ENCODE measurements at places on chromosomes 7 and 10.

DNA sequence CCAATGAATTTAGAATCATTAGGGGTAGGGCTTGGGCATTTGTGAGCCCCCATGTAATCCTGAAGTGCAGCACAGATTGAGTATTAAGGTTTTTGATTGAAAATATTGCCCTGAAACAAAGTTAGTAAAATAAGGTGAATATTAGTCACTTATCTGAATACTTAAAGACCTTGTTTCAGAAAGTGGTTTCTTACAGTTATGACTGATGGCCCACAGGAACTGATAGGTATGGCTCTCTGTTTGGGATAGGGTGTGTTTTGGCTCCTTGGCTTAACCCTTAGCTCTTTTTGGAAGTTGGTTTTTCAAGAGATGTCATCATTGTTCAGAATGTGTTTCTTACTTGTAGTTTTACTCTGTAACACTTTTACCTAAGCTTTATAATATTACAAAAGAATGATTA lies 34.8 kb downstream of the MDFIC start:
- DNase-seq: no peak

DNA sequence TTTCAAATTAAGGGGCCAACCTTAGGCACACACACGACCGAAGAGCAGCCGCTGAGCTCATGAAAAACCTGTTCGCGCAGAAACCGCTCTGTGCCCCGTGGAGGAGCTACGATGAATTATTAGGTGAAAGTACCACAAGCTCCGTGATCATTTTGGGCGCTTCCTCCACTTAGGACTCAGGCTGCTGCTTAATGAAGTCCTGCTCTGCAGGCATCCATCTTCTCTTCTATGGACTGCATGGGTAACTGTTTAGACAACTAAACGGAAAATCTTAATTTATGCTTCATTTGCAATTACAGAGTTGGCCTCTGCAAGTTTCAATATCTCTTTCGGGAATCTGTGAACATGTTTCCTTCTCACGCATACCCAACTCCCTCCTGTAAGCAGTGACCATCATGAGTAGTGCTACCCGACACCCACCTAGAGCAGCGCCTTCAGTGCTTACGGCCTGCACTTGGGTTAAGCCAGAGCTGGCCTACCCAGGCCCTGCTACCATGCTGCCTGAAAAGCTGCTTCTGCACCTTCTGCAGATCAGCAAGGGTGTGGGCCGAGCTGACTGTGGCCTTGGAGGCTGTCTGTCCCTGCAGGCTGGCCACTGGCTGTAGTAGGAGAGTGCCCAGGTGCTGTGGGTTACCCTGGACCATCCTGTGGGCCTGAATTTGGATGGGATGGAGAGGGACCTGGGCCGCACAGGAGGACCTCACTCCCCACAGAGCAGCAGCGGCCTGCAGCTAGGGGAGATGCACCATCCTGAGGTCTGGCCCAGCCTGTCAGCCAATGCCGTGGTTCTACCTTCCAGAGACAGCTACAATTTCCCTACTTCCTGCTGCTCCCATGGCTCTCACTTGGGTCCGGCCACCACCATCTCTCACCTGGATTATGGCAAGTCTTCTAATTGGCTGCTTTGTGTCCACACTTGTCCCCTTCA lies 36.0 kb downstream of the GNA12 start:
- DNase-seq: no peak

DNA sequence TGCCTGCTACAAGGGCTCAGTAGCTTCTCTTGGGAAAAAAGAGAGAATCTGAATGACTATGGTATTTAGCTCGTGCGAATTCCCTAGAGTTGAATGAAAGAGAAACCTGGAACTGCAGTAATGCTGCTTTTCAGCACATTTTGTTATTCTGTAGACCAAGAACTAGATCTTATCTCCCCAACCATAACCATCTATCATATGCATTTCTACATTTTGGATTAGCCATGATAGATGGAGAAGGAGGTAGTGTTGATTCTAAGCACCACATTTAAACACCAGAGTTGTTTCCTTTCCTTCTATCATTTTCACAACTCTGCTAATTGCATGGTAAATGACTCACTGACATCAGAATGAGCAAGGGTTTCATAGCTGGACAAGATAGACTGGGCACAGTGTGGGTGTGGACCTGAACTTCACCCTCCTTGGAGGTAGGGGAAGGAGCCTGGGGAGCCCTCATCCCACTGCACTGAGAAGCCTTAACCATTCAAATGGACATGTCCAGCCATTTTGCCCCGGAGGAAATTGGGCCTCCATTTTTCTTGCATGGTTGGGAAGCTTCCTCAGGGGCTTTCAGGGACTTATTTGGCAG lies 55.3 kb upstream of the BMPER start:
- DNase-seq: no peak

GRCh38 chr10:71230656-71231025 lies 18.3 kb downstream of the UNC5B start:
- DNase-seq: no peak

DNA sequence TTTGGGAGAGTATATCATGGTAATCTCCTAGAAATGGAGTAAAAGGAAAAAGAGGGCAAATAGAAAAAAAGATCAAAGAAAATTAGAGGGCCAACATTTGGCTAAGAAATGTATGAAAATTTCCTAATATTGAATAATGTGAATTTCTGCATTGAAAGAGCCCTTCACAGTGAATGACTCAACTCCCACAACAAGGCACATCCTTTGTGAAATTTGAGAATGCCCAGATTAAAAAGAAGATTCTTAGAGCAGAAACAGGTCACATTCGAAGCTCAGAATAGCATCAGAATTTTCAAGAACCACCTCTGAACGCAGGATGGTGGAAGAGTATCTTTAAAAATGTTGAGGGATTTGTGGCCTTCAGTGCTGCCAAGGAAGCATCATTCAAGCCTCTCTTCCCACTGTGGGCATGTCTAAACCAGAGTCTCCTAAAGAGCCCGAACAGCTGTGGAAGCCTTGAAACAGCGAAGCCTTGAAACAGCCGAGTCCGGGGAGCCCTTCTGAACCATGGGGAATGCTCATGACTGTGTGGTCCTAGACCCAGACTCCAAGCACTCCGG lies 43.6 kb downstream of the GUSB start:
- no peak for DNase-seq

- no peak for DNase-seq
Measured at GRCh38 chr10:29486433-29486832, 148.3 kb downstream of the SVIL start.

- DNase-seq: no peak
Measured at GRCh38 chr7:130667593-130668257, 823 bp downstream of the COPG2 start.

DNA sequence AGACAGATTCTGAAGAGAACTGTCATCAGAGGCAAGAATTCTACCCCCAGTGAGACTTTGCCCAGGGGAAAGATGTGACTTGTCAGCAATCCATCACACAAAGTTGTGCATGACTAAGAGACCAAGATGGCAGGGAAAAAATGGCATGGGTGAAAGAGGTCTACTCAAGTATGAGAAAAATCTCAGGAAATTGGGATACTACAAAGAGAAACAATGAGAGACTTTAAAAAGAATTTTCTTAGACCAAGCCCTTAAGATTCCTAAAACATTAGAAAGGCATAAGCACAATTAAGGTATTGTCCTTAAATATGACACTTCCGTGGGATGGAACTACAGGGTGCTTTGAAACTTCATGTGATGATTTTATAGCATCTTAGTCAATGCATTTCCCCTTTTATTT lies 45.6 kb upstream of the PDE1C start:
- DNase-seq: no peak

GRCh38 chr10:3217301-3217700 lies 44.7 kb upstream of the PITRM1 start:
- DNase-seq: no peak

DNA sequence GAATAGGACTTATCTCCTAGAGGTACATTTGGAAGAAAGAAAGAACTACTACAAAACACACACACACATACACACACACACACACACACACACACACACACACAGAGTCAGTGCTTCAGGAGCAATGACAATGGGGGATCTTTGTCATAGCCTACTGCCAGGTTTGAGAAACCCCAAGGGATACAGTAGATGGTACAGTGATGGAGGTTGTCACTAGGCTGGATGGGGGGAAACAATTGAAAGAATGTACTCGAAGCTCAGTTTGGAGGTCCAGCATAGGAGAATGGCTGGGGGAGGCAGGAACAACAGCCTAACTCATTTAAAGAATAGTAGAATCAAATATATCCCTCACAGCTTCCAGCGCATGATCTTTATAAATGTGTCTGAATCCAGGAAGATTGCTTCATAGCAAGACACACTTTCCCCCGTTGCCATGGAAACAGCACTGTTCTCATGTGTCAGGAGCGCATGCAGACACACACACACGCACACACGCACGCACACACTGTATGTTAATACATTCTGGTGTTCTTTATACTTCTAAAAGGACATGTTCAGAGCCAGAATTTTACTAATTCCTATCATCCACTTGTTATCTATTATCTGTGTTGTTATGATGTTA lies 32.6 kb upstream of the ZNRF2 start:
- no peak for DNase-seq

DNA sequence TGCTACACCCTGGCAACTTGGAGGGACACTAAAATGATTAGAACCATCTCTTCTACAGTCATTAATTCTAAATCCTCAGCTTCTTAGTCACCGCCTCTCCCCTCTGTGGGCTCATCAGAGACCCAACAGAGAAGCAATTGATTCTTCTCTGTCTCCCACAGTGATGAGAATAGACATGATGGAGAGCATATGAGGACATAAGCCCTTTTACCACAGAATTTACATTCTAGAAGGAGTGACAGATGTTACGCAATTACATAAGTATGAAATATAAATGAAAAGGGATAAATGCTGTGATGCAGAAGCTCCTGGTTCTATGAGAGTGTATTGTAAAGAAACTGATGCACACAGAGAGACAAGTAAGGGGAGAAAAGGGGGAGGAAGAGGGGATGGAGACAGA lies 18.1 kb upstream of the ABCB5 start:
- DNase-seq: no peak

- DNase-seq: no peak
Measured at GRCh38 chr7:138979226-138979979, 1.8 kb downstream of the KIAA1549 start.

- DNase-seq: no peak
Measured at GRCh38 chr7:132501956-132502355, 74.3 kb downstream of the PLXNA4 start.

DNA sequence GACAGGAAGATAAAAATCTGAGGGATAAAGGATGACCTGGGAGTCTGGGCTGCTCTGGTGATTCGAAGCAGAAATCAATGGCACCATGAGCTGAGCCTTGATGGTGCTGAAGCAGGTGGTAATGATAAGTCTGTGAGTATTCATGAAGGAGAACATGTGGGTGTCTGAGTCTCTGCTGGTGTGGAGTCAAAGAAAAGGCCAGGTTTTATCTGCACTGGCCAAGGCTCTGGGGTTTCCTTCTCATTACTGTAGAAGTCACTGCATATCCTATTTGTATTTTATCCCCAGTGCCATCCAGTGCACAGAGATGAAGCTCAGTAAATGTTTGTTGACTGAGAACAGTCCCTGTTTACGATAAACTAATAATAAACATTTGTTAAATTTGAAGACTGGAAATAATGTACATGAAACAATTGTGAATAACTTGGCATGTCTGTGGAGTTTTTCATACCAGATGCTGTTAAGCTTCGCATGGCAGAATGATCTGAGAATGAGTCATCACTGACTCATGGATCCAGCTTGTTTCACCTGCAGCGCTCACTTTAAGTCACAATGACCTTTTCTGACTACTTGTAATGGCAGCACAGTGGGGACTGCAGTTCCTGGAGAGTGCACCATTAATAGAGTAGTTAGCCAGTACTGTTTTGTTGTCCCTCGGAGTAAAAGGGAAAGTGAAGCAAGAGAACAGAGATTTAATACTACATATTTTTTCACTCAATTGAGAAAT lies 538.5 kb downstream of the HTR7 start:
- DNase-seq: no peak

GRCh38 chr7:12909483-12909882 lies 222.1 kb downstream of the ARL4A start:
- no peak for DNase-seq

GRCh38 chr10:131747791-131748190 lies 153.0 kb upstream of the PPP2R2D start:
- DNase-seq: no peak

DNA sequence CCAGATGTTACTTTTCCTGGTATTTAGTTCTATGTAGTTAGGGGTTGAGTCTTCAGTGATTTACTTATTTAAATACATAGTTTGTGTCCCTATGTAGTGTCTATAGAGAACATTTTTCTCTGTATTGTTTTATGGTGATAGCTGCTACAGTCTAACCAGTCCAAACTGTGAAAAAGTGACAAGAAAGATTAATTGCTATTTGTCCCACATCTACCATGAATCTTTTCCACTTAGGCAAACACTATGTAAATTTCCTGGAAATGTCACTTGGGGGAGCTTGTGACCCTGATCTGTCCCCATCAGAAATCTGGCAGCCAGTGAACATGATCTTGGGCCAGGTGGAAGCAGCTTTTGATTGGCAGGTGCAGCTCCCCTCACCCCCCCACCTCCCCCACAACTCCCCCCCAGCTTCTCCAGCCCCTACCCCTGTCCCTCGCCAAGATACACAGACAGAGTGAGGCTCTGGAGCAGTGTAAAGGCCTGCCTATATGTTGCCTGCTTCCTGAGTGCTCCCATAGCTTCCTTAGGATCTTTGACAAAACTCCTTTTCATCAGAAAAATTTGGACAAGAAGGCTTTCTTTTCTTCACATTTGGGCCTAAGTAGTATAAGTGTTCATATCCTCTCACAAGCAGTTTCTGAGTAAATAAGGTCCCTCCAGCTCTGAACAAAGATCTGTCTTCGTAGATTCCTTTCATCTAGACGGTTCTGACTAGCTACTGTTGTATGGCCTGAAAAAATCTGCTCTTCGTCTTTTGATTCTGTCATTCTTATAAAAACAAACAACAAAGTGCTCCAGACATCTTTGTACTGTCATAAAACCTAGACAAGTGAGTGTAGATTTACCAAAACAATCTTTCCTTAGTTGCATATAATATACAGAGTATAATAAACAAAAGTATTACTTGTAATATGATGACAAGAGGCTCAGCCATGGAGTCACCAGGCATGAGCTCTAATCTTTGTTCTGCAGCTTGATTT lies 31.5 kb upstream of the SLC13A1 start:
- no peak for DNase-seq

DNA sequence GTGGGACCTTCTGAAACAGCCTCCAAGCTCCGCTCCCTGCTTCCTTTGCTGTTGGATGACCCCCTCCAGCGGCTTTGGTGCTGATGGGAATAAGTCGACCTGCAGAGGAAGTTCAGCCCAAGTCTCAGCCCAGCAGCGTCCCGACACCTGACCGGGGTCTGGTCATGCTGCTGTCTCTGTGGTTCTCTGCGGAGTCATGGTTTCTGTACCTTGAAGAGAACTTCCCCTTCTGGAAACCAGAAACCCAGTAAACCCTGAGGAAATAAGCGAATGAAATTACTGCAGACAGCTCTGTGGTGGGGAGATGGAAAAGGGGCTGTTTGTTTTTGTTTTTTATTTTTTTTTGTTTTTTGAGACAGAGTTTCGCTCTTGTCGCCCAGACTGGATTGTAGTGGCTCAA lies 18.3 kb upstream of the ZNF12 start:
- no peak for DNase-seq

GRCh38 chr7:106866298-106867281 lies 1.5 kb downstream of the PIK3CG start:
- no peak for DNase-seq

All from T-helper 17 cell (primary cell).